ENCODE measurements at places on chromosomes 1 and 21.

DNA sequence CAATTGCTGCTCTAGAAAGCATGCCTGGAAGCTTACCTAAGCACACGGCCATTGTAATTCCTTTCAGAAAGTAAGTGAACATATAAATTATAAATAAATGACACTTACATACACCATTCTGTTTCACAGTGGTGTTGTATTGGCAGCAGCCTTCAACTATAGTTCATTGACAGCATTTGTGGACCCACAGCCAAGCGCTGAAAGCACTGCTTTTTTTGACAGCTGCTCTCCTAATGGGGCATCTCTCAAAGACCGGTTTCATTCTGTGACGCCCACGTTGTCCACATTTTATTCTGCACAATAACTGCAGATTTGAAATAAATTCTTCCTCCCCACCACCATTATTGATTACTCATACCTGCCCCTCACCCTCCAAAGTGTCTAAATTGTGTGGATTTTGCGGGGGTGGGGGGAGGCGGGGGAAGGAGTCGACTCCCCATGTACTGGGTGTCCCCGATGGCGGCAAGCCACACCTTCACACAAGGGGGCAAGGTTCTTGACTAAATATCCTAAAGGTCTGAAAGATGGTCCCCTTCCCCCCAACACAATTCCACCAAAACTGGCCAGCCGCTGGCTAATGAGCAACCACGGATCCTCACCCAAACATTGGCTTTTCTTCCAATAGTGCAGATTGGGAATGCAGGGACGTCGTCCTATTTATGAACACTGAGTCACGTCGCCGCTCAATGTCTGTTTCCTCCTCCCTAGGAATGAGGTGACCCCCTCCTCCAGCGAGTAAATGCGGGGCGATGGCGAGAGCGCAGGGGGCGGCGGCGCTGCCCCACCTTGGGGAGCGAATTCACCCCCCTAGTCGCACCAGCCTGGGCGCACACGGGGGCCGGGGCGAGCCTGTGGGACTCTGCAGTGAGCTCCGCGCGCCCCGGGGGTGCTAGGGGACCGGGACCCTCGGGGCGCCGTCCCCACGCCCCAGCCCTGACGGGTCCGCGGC is 960 bp downstream of the RCAN1 start:
- no peak for DNase-seq

GRCh38 chr1:1962752-1963151 is 40.8 kb downstream of the CFAP74 start:
- no peak for DNase-seq

GRCh38 chr1:61227857-61228550 is 145.6 kb downstream of the NFIA start:
- no peak for DNase-seq

GRCh38 chr1:5717031-5717682 is 275.1 kb downstream of the NPHP4 start:
- DNase-seq = no peak

- DNase-seq = no peak
Measured at GRCh38 chr1:231159963-231160761, 1.7 kb upstream of the TRIM67 start.

GRCh38 chr1:209641832-209642172 is 10.4 kb downstream of the LAMB3 start:
- DNase-seq = no peak

DNA sequence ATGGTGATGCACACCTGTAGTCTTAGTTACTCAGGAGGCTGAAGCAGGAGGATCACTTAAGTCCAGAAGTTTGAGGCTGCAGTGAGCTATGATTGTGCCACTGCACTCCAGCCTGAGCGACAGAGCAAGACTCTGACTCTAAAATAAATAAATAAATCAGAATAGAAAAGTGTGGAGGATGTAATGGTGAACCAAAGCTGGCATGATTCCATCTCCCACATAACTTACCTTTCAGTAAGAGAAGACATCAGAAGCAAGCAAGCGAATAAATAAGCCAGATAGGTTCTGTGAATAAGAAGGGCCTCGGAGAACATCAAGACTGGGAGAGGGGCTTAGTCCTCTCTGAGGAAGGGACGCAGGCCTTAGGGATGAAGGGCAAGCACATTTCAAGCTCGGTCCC is 59.5 kb downstream of the TOMM20 start:
- DNase-seq = no peak

GRCh38 chr1:247180581-247180980 is 8.8 kb upstream of the ZNF124 start:
- no peak for DNase-seq

GRCh38 chr1:184753608-184754475 is 816 bp downstream of the EDEM3 start:
- DNase-seq = no peak

GRCh38 chr1:33014464-33015163 is 22.1 kb downstream of the AK2 start:
- no peak for DNase-seq

- DNase-seq = no peak
Measured at GRCh38 chr1:196295766-196296165, 312.5 kb downstream of the KCNT2 start.

Data from non-pigmented ciliary epithelial cell (primary cell).